EL (cell line): ENCODE measurements at places on chromosomes 4 and X.

DNA sequence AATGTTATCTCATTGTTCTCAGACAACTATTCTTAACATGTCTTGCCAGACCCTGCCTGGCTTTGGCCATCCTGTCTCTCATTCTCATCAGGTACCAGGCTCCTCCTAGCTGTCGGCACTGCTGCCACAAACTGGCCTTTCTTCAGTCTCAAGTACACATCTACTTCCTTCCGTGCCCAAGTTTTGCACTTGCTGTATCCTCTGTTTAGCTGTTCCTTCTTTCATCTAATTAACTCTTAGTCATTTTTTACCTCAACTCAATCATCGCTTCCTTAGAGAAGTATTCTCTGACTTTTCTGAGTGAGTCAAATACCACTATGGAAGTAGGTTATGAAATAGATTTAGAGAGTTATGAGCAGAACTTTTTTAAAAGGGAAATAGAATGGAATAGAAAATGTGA, 19.7 kb downstream of the CXCL3 start:
- no peak for DNase-seq

DNA sequence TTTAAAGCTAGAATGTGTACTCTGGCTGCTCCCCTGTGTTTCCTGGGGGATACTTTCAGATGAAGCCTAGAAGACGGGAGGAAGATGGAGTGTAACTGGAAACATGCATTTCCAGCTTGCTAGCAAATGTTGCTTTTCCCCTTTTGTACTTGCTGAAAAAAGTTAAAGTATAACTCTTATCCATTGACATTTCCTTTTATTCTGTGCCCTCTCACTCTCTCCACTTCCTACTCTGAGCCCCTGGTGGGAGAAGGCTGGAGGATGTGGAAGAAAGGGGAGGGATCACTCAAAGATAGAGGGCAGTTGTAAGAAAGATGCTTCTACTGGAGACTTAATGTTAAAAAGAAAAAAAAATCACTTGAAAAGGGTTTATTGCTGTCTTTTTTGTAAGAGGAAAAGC, 396.5 kb downstream of the DTHD1 start:
- no peak for DNase-seq

DNA sequence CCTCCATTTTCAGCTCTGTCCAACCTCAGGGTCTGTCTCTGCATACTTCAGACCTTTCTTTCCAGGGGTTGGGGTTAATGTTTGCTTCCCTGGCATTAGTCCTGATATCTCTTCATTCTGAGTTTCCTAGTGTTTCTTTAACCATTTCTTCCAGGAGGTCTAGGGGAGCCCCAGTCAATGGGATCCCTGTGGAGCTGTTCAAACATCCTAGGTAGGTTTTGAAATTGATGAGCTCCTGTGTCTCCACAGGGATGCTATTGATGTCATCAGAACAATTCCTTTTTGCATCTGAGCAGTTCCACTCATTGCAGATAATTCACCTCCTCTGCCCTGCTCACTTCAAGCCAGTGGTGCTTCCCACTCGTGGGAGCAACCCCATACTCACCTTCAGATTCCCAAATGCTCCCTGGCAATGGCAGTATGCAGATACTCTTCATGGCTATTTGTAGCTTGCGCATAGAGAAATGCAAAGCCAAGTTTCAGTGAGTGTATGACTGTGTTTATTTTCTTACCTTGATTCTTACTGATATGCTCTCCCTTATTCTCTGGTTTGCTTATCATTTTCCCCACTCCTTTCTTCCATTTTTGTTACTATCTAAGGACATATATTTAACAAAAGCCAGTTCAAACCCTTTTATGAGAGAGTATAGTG, 33.7 kb upstream of the LIMCH1 start:
- DNase-seq, result no peak

DNA sequence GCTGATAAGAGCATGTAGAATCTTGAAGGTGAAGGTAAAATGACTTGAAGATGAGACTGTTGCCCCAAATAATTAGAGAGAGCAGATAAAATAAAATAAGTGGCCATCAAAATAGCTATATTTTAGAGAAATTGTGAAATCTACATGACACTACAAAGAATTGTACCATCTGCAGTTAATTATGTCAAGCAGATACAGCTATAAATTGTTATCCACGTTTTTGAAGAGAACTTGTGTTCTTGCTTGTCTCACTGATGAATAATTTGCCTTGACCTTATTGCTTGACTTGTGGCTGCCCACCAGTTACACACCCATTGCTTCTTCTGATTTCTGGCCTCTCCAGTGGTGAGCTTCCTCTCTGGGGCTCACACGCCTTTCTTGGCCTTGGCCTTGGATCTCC, 75.8 kb upstream of the TNIP3 start:
- no peak for DNase-seq

DNA sequence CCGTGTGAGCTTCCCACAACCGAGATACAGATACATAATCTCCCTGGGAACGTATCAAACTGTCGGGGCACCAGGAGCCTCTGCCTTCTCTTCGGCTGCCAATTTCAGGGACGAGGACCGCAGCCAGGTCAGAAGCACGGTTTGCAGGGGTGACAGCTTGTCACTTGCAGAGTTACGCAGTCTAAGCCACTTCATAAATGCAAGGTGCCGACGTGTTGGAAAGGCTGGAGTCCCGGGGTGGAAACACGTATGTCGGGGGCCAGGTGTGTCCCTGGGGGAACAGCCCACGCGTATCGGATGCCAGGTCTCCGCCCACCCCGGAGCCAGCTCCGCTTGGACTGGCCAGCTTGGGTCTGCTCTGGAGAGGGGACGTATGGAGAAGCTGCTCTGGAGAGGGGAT, 76.3 kb upstream of the SHOX start:
- DNase-seq, result no peak

- no peak for DNase-seq
These were observed 222.7 kb downstream of the CHIC2 start for GRCh38 chr4:53841711-53842110.

- DNase-seq, result no peak
These were observed 14.2 kb downstream of the ZNF185 start for GRCh38 chrX:152912106-152912505.

GRCh38 chr4:80462621-80463091, 127.1 kb downstream of the CFAP299 start:
- DNase-seq, result peak; percentile 3

- peak; percentile 10 for DNase-seq
These were observed 121.0 kb downstream of the PPA2 start for GRCh38 chr4:105352826-105353225.

DNA sequence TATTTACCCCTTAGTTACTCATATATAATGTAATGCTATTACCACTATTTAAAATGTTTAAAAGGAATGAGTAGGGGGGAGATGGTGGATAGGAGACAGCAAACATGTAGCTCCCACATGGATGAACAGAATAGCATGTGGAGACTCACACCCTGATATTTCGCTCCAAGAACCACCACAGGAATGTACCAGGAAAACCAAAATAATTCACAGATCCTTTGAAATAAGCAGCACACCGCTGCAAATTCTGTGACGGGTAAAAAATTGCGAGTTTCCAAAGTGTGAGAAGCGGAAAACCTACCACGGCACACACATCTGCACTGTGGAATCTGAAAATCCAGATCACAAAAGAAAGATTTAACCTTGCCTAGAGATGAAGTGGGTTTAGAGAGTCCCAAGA, 428.2 kb downstream of the TLL1 start:
- peak; percentile 18 for DNase-seq

GRCh38 chr4:176469546-176469945, 149.8 kb downstream of the SPCS3 start:
- DNase-seq, result peak; percentile 22

GRCh38 chr4:189022440-189023035, 883.3 kb downstream of the TRIML1 start:
- peak; percentile 75 for DNase-seq

GRCh38 chrX:28491941-28492340, 95.3 kb upstream of the IL1RAPL1 start:
- DNase-seq, result no peak

GRCh38 chr4:48669086-48669485, 111.0 kb downstream of the FRYL start:
- DNase-seq, result no peak

- DNase-seq, result no peak
These were observed 52.8 kb downstream of the NOP14 start for GRCh38 chr4:2910409-2910808.

DNA sequence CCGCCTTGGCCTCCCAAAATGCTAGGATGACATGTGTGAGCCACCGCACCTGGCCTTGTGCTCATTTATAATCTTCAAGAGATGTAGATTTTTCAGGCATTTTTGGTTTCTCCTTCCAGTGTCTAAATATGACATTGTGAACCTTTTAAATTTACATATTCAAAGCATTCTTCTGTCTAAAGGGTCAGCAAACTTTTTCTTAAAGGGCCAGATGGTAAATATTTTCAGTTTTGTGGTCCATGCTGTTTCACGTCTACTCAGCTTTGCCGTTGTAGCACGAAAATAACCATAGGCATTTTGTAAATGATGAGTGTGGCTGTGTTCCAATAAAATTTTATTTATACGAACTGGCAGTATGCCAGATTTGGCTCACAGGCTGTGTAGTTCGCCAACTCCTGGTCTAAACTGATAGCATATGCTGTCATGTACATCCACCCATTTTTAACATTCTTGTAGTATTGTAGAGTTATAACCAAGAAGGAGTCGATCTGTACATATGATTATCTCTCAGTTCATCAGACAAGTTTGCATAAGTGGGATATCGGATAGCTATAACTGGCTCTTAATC, 12.7 kb upstream of the GCNA start:
- DNase-seq, result no peak

DNA sequence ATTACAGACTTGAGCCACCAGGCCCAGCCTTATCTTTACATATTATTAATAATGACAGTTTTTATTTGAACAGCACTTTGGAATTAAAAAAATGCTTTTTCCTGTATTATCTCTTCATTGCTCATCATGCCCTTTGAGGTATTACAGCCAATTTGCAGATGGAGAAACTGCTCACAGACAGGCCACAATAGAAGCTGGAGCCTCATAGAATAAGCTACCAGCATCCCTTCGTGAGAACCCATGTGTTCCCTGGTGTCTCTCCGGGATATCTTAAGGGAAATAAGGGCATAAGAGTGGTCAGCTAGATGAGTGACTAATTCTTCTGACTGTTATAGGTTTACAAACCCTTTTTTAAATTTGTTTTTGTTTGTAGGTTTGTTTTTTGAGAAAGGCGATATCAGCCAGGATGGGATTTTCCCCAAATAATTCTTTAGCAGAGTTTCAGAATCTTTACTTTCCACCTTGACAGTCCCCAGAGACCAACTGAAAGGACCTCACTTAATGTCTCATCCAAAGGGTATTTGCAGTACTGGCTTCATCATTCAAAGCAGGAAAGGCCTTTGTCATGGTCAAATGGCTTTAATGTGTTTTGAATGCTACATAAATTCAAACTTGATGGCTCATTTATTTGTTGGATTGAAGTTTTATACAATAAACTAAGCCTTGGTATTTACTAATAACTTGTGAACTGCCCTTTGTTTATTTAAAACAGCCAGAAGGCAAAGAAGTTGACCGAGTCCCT, 48.0 kb upstream of the SOD3 start:
- peak; percentile 51 for DNase-seq

GRCh38 chrX:38878641-38879340, 77.5 kb downstream of the MID1IP1 start:
- no peak for DNase-seq

- no peak for DNase-seq
These were observed 7.9 kb downstream of the MBTPS2 start for GRCh38 chrX:21847342-21847741.

DNA sequence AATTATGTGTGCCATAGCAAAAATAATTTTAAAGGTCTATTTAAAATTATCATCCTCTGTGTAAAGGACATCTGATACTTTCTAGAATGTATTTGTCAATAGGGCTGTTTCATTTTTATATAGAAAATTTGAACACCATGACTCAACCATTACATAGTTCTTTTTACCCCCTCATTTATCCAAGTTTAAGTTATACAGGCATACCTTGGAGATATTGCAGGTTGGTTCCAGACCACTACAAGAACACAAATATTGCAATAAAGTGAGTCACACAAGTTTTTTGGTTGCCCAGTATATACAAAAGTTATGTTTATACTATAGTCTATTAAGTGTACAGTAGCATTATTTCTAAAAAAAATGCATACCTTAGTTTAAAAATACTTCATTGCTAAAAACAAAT, 130.4 kb downstream of the MSL3 start:
- DNase-seq, result no peak

DNA sequence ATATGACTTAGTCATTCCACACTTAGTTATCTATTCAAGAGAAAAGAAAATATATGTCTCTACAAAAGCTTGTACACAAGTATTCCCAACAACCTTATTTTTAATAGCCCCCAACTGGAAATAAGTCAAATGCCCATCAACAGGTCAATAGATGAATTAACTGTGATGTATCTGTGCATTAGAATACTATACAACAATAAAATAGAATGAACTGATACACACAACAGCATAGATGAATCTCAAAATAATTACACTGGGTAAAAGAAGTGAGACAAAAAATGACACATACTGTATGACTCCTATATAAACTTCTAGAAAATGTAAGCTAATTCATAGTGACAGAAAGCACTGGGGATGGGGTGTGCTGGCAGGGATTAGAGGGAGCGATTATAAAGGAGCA, 354.1 kb upstream of the DIPK2B start:
- DNase-seq, result no peak

GRCh38 chr4:21535898-21536297, 412.7 kb downstream of the KCNIP4 start:
- DNase-seq, result no peak

DNA sequence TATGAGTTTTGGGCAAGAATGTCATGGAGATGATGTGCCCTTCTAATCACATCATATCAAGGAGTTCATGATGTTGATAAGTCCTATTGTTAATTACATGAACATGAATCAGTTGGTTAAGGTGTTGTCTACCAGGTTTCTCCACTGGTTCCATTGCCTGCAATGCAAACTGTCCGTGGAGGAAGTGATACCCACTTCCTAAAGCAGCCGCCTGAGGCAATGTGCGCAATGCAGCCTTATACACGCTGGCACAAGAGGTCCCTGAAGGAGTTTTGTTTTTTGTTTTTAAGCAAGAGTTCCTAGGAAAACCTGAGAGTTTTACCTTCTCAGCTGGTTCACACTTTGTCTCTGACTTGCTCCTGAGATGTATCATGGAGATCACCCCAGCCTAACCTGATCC, 5.9 kb upstream of the GPKOW start:
- no peak for DNase-seq

DNA sequence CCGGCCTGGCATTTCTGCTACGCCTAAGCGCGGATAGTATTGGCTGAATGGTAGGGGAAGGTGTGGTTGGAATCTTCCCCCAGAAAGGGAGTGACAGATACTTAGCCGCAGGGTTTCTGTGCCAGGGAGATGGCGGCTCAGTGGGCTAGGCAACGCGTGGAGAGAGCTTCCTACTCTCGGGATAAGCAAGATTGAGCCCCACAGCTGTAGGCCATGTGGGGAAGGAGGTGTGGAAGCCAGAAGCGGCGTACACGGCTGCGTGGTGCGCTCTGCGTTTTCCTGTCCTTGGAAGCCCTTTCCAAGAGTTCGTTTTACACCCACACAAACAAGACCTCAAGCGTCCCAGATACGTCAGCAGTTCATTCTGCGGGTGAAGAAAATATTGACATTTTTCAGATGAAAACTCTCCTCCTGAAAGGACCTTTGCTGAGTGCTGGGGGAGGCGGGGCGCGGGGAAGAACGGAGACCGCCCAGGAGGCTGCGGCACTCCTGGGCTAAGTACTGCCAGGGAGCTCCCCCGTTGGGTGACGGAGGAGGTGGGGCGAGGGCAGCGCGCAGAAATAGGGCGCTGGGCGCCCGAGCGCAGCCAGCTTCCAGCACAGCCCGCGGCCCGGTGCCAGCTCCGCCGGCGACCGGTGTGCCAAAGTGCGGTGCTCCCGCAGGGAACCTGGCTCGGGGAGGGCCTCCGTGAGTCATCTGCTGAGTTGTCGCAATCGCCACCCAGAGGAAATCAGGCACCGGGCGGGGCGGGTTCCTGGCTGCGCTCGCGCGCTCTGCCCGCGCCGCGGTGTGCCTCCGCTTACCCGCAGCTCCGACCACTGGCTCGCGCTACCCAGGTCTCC, at the start of gene GPAT3:
GPAT3 (plus strand) TSS at position 589 of the 842 bp plus-strand sequence. CDS start 515 bp downstream, outside the sequence.
- DNase-seq, result peak; percentile 60
